ENCODE measurements at places on chromosomes 2 and 18. TPM values are rescaled to one million over a fixed set of nuclear protein-coding genes. Genes with fewer than 3 reads are reported as not detected.

GRCh38 chr2:76019128-76019527 lies 308.4 kb upstream of the GCFC2 start:
- DNase-seq = no peak

- no peak for DNase-seq
These were observed 119.6 kb downstream of the DDX1 start for GRCh38 chr2:15711126-15711860.

Gene SEH1L
- total RNA-seq = 56.6 TPM

Gene FIGN
- 1.6 TPM for total RNA-seq

Gene ALK
- not detected for total RNA-seq

Measured in fibroblast of villous mesenchyme (primary cell).